ENCODE measurements at places on chromosomes 1 and 21.

DNA sequence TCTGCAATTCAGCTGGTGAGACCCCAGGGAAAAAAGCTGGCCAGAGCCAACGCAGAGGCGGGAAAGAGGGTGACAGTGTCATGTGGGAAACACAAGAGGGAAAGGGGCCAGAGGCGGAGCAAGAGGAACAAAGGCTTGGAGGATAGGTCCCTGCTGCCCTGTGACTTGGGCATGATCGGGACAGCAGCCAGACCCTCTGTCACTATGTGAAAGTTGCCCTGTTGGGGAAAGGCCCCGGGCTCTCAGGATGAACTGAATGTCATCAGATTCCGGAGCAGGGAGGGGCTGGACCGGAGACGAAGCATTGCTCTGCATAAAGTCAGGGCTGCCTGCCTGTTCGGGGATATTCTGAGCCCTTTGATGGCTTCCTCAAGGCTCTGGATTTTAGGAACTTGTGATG is 5.7 kb upstream of the ELF3 start:
- no peak for DNase-seq

DNA sequence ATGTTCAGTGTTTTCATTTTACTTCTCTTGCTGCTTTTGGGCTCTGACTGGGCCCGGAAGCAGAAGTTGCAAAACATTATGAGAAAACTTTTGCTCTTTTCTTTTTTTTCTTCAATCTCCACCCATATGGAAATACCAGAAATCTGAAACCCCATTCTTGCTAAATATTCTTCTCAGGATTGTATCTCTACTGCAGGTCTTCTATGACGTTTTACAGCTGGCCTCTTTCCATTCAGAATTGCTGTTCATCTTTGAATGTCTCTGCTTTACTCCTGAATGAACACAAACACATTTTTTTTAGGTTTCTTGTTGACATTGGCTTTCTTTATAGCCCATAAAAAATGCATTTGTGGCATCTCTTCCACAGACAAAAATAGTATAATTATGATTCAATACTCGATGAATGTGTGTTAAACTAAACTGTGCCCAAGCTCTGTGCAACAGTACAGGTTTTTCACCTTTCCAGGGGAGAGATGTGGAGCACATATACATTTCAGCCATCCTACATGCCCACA is 18.8 kb downstream of the PTPRC start:
- DNase-seq = no peak

- no peak for DNase-seq
Measured at GRCh38 chr1:205346956-205347574, 9.7 kb downstream of the KLHDC8A start.

DNA sequence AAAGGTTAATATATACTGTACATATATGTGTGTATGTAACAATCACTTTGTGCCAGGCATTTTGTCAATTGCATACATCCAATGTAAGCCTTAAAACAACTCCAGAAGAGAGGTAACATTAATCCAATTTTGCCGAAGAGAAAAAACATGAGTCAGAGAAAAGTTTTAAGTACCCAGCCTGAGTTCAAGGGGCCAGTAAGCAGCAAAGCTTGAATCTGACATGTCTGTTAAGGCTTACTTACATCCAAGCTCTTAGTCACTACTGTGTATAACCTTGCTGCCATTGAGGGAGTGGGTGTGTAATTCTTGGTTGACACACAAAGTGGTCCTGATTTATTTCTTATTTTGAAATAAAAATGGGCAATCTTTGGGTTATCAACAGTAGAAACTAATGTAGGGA is 360.4 kb upstream of the LYPLAL1 start:
- DNase-seq = no peak

- no peak for DNase-seq
Measured at GRCh38 chr1:160638540-160638857, 8.3 kb downstream of the SLAMF1 start.

Data from stimulated activated CD8-positive, alpha-beta memory T cell treated with anti-CD3 and anti-CD28 coated beads, Interleukin-4, amount 100 ng/mL, for 1 hour (primary cell).